ENCODE measurements at places on chromosomes 2 and 18.

- no peak for DNase-seq
Observed at GRCh38 chr18:45850021-45850420, 24.5 kb downstream of the SIGLEC15 start.

DNA sequence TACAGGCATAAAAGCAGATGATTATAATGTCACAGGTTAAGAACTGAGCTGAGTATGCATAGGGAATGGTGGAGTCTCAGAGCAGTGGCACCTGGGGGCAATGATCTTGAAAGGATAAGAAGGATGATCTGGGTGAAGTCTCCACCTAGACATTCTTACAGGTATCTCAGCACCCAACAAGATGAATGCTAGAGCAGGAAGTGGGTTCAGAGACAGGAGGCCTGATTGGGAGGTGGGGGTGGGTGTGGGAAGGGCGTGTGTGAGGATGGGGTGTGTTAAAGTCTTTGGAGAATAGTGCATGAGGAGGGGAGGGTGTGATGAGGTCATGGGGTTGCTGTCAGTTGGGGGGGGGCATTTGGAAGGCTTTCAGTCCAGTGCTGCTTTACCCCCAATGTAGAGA, 78.8 kb upstream of the UPP2 start:
- DNase-seq, result no peak

DNA sequence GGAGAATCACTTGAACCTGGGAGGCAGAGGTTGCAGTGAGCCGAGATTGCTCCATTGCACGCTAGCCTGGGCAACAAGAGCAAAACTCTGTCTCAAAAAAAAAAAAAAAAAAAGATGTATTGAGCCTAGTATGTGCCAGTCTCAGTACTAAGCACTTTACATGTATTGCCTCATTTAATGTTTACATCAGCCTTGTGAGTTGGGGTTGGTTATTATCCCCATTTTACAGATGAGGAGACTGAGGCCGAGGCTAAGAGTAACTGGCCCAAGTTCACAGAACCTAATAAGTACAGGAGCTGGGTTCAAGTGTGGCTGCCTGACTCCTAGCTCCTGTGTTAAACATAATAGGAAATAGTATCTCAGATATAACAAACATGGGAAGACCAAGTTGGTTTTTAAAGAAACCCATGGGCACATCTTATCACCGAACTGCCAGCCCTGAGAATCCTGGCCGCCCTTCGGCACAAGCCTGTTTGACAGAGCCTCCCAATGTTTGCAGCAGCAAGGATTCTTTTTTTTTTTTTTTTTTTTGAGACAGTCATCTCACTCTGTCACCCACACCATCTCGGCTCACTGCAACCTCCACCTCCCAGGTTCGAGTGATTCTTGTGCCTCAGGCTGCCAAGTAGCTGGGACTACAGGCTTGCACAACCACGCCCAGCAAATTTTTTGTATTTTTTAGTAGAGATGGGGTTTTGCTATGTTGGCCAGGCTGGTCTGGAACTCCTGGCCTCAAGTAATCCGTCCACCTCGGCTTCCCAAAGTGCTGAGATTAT, 24.2 kb upstream of the GMPPA start:
- no peak for DNase-seq

- no peak for DNase-seq
Observed at GRCh38 chr2:3914241-3914640, 210.9 kb downstream of the DCDC2C start.

DNA sequence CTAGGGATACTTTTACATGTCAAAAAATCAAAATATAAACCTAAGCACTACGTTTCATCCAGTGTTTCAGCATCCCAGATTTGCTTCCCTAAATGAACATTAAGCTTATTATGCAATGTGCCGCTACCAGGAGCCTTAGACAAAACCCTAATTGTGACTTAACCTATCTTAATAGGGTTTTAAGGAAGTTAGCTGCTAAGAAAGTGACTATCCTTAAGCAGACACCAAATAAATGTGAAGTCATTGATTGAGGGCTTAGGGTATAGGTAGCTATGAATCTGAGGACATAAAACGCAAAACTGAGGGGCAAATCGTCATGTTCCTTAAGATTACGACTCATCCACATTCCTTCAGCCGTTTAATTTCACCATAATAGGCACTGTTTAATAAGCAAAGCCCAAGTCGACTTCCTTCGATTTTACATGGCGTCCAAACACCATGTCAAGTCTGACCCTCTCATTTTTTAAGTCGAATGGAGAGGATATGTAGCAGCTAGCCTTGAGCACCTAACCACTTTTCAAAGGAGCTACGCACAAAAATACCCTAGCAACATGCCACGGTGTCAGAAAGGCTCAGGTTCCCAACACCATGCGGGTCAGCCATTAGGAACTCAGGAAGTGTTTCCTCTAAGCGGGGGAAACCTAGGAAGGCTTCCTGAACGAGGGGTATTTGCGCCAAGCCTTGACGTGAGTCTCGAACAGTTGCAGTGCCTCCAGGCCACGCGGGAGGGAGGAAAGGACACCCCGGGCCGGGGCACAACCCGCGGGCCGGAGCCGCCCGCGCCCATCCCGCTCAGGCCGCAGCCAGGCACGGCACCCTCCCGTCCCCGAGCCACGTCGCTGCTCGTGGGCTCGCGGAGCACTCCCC, 1.0 kb downstream of the HDLBP start:
- DNase-seq, result no peak

GRCh38 chr18:27527856-27528255, 342.7 kb upstream of the CHST9 start:
- DNase-seq, result no peak

- DNase-seq, result peak; percentile 77
Observed at GRCh38 chr2:64750001-64750816, 96.5 kb upstream of the SERTAD2 start.
